BE2C (cell line): ENCODE measurements at places on chromosomes 6 and 20.
A peak's percentile ranks its signal among the peaks of the same experiment; 100 is the strongest.

DNA sequence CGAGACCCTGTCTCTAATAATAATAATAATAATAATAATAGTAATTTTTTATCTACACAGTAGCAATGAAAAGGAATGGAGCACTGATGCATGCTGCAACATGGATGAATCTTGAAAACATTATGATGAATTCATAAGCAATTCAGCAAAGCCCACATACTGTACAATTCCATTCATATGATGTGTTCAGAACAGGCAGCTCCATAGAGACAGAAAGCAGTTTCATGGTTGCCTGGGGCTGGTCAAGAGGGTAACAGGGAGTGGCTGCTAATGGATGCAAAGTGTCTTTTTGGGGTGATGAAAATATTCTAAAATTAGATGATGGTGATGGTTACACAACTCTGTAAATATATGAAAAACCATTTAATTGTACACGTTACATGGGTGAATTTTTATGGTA, 43.6 kb downstream of the SLC24A3 start:
- DNase-seq: no peak

DNA sequence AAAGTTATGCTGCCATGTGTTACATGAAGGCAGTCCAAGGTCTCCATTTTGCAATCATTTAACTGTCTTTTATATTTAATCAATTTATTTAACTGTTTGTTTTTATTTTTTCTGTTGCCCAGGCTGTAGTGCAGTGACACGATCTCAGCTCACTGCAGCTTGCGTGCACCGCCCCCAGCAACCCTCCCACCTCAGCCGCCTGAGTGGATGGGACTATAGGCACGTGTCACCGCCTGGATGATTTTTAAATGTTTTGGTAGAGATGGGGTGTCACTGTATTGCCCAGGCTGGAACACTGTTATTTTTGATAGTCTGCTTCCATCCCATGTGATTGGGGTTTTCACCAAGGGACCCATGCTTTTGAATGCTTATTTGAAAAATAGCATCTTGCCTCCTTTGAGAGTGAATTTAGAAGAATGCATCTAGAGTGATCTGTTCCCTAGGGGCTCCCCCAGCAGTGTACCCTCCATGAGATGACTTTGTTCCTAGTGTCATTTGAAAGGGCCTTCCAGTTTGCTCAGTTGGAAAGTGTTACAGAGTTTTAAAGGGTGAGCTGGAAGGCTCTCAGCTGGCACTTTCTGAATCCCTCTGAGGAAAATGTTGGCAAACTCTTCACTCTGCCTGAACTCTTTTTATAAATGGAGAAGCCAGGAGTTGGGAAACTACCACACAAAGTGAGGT, 143.4 kb downstream of the JARID2 start:
- DNase-seq: no peak

- no peak for DNase-seq
These were observed 25.8 kb downstream of the SDHAF4 start for GRCh38 chr6:70592391-70593117.

DNA sequence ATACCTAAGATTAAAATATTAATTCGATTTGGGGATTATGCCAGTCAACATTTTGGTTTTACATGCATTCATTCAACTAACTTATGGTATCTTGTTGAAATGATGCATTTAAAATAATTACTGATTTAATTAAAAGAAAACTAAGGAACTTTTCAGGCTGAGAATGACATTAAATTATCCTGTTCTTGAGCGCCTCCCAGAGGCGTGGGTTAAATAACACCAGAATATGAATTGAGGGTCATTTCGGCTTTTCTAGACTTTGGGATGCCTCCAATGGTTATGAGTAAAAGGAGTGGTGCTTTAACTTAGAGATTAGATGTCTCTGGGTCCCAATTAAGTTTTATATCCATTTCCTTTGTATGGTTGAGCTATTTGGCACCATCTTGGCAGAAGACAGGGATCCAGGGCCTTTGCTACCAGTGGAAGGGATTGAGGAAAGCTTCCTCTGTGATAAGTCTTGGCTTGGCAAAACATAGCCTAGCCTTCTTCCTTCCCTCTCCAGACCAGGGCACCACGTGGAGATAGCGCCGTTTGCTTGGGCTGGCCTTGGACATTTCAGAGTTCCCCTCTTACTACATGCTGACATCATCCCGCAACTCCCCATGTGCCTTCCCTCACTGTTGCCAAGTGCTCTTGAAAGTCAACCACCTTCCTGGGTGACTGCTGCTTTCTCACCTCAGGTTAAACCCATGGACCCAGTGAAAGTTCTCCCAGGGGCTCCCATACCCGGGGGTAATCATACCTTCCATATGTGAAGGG, 28.7 kb downstream of the GNAS start:
- DNase-seq: no peak

DNA sequence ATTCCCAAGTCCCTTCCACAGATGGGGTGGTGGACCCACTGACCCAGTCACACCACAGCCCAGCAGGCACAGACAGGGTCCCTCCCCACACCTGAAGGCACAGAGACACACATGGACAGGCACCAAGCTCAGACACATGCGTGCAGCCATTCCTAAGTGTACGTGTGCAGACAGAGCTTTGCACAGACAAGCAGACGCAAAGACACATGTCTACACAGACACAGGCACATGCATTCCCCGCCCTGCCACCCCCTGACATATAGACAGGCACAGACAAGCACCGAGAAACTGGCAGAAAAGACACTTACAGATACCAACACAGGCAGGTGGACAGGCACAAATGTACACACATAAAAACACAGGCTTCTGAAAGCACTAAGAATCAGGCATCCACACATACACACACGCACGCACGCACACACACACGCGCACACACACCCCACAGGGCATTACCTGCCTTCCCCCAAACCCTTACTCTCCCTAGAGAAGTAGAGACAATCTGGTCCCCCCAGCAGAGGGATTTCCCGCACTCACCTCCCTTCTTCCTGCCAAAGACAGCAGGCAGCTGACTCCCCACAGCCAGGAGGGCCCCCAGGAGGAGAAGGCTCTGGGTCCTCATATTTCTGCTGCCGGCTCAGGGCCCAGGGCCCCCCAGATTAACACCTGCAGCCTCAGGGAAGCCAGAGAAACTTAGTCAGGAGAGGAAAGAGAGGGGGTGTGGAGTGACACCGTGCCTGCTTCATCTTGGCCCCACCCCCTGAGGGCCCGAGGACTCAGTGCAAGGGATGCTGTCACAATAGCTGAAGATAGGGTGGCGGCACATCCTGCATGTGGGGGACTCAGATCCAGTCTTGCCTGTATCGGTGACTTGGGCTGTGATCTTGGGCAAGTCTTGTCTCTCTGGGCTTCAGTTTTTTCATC, at the start of gene WFDC5:
Gene WFDC5, minus strand, starts transcription at position 710 of the 921 bp plus-strand sequence. Its CDS starts 91 bp downstream, at position 619.
- no peak for DNase-seq

DNA sequence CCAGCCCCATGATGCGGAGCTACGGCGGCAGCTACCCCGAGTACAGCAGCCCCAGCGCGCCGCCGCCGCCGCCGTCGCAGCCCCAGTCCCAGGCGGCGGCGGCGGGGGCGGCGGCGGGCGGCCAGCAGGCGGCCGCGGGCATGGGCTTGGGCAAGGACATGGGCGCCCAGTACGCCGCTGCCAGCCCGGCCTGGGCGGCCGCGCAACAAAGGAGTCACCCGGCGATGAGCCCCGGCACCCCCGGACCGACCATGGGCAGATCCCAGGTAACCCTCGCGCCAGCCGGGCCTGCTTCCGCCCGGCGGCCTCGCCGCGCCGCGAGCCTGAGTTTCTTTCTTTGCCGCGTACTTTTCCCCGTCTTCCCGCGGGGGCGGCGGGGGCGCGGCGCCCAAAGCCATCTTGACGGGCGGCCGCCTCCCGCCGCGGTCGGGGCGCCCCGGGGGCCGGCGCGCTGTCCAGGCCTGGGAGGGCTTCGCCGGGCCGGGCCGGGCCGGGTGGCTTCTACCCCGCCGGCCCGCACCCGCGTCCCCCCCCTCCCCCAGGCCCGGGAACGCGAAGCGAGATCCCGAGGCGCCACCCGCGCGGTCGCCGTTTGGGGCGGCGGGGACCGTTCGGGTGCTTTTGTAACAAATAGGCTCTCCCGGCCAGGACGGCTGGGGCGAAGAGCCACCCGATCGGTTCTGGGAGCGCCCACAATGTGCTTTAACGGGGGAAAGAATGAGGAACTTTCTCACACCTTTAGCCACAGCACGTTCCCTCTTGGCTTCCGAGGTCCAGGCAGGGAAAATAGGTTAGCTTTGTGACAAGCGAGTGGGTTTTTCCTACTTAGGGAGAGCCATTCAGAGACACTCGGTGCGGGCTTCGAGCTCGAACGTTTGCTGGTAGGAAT, 2.3 kb downstream of the ARID1B start:
- peak; percentile 53 for DNase-seq

DNA sequence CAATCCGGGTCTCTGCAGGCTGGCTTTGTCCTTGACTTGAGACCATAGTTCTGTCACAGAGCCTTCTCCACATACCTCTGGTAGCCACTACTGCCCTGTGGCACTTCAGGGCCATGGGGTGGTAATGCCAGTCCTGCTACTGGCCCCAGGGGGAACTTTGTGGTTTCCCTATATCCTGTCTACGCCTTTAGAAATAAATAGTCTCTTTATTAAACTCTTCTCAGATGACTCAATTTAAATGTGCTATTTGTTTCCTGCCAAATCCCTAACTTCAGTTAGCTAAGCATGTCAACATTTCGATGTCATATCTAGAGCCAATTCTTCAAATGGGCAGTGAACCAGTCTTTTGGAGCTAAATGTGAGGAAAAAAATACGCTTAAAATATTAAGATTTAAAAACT, 60.1 kb downstream of the SEL1L2 start:
- no peak for DNase-seq

DNA sequence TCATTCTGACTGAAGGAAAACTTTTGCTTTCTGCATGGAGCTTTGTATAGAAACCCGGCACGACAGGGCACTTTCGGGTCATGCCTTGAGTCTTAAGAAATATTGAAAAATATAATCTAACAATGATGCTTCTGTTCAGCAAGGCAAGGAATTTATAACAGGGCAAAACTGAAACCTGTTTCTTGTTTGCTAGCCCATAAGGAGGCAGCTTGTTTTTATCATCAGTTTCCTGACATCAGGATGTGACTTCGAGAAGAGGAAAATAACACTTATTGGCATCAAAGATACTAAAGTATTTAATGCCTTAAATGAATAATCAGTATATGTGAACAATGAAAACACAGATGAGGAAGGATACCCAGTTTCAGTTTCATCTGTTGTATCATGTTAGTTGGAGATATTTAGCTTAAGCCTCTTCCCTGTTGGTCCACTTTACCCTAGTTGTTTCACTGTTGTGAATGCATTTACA, 146.5 kb downstream of the CDKAL1 start:
- DNase-seq: no peak

DNA sequence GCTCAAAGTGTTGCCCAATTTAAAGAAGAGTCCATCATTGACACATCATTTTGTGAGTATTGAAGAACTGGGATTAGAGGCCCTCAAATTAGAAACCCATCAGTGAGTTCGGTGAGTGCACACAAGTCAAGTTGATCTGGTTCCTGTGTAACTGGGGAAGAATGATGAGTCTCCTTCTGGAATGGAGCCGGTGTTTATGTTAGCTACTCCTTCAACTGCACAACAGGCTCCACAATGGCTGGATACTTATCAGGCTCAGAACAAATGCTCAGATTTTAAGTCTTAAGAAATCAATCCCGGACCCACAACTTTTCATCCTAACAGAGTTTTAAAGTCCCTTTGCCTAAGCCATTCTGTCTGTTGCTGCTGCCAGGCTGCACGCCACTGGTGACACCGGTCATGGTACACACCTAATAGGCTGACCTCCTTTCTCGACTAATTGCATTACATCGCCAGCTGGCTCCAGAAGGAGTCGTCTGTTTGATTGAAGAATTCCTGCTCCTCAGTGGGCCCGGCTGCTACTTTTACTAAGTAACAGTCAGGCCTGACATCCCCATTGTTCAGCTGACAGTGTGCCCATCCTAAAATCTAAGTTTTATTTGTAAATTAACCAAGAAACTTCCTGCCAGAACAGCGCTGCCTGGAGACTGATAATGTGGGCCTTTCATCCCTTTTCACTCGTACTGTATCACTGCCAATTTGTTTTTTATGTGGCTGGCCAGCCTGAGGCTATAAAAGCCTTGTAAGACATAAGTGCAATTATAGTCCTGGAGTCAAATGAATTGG, 130.4 kb downstream of the INSM1 start:
- peak; percentile 76 for DNase-seq

DNA sequence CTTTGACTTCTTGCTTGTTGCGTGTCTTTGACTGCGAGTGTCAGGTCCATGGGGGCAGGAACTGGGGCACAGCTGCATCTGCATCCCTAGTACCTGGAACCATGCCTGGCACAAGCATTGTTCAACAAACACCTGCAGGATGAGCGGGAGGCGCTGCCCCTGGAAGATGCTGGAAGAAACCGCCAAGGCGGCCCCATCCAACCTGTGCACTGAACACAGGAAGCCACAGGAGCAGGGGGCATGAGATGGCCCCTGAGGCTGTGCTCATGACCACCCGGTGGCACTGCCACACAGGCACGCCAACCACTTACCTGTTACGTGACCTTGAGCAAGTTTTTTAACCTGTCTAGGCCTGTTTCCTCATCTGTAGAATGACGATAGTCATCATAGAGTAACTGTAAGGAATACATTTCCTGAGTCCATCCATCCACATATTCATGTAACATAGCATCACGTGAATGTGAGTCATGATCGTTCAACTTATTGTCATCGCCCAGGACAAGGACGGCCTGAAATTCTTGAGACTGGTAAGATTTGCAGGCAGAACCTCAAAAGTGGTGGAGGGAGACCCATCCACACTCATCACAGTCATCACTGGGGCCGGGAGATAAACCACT, 374.2 kb downstream of the PREX1 start:
- no peak for DNase-seq

DNA sequence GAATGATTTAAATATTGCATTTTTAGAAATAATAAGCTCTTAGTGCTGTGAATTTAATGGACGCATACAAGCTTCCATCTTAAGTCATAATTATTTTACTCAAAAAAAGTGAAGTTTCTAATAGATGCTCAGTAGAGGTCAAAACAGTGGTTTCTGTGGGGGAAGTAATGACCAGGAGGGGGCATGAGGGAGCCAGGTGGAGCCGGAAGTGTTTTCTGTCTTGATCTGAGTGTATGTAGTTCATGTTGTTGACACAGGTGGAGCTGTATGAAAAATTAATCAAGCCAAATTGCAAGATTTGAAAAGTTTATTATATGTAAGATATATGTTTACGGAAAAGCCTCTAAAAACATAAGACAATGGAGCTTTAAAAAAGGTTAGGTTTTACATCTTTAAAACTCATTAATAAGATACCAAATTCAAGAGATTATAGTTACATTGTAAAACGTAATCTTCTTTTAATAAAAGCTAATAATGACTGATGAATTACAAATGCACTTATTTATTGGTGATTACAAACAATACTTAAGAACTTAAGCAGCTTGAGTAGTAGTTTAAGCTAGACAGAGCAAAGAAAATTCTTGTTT, 68.0 kb downstream of the PLAGL1 start:
- peak; percentile 36 for DNase-seq

DNA sequence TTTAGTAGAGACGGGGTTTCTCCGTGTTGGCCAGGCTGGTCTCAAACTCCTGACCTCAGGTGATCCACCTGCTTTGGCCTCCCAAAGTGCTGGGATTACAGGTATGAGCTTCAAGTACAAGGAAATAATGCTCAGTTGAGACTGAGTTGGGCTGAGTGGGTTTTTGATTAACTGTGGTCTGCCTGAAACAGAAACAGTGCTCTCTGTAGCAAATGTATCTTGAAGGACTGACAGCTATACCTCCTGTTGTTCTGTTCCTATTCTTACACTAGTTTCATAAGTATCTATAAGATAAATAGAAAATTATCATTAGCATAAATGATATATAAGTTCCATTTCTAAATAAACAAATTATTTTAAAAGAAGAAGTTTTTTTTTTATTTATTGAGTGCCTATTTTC, 142.8 kb upstream of the PTPRK start:
- DNase-seq: no peak

GRCh38 chr6:146315381-146316174, 228.1 kb upstream of the RAB32 start:
- no peak for DNase-seq

GRCh38 chr6:40545954-40546353, 41.2 kb downstream of the LRFN2 start:
- no peak for DNase-seq
